CD4-positive, alpha-beta T cell (primary cell): ENCODE measurements at places on chromosomes 5 and 9.

DNA sequence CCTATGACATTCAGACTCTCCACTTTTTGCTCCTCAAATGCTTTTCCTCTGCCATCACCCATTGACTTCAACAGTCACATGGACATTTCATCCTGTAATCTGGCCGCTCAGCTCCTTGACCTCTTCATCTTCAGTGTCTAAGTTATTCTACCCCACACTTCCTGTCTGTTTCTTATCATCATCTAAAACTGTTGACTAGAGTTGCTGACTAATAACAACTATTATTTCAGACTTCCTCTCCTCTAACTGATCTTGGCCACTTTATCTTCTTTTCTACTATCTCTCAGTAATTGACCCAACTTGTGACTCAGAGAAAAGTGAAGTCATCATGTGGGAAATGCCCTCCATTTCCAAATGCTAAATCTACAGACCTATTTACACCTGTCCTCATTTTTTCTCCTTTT, 254.7 kb upstream of the TRPC7 start:
- no peak for DNase-seq

DNA sequence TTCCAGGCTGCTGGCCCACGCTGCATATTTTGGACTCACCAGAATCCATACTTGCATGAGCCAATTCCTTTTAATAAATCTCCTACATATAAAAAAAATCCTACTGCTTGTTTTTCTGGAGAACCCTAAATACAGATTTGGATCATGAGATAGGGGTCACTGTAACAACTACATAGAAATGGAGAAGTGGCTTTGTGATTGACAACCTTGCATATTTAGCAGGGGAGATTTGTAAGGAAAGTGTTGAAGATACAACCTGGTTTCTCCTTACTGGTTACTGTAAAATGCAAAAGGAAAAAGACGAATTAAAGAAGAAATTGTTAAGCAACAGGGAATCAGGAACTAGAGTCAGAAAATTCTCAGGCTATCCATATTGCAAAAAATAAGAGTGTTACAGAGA, 74.8 kb downstream of the HABP4 start:
- no peak for DNase-seq

GRCh38 chr9:75071530-75072122, 16.3 kb downstream of the NMRK1 start:
- peak; percentile 49 for DNase-seq

- DNase-seq, result no peak
Measured at GRCh38 chr5:172385010-172385563, 69.2 kb downstream of the SH3PXD2B start.

DNA sequence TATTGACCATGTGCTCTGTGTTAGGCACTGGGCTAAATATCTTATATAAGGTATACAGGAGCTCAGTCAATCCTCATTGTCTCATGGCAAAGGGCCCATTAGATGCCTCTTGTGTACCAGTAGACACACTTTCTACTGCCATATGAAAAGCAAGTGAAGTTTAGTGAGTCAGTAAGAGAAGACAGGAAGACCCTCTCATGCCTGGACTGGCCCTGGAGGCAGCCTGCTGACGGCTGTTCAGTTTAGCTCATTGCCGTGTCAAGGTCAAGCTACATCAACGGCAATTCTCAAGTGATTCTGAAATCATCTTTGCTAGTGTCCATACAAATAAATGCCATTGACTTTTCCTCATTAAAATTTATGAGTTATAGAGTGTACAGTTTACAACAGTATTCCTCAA, 237.9 kb downstream of the IRX1 start:
- DNase-seq, result no peak

GRCh38 chr5:8814105-8814504, 731.8 kb downstream of the SEMA5A start:
- no peak for DNase-seq

- DNase-seq, result no peak
Measured at GRCh38 chr5:59003124-59003523, 420.2 kb downstream of the RAB3C start.

DNA sequence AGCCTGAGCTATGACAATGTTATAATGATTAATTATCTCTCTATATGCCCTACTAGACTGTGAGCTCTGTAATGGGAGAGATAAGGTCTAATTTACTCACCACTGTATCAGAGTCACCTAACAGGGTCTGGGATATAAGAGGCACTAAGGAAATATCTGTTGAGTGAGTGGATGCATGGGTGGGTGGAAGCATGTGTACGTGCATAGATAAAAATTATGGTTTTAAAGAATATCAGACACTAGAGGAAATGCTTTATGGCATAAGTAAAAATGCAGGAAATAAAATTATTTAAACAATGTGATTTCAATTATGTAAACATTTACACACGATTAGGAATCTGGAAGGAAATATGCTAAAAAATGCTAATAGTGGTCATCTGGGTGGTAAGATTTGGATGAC, 137.8 kb downstream of the SPOCK1 start:
- no peak for DNase-seq

GRCh38 chr5:143758015-143758414, 53.9 kb upstream of the HMHB1 start:
- no peak for DNase-seq

DNA sequence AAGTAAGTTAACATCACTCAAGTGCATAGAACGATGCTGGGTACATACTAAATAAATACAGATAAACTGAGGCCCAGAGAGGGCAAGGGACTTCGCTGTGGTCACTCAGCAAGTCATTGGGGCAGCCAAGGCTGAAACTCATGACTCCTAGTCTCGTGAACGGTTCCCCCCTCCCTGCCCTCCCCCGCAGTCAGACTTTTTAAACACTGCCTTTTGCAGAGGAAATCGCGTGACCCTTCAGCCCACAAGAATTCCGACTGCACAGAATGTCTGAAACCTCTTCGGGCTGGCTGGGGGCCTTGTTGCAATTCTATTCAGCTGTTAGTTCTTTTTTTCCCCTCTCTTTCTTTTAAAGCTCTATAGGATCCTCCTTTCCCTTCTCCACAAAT, 28.1 kb downstream of the NEK6 start:
- no peak for DNase-seq

DNA sequence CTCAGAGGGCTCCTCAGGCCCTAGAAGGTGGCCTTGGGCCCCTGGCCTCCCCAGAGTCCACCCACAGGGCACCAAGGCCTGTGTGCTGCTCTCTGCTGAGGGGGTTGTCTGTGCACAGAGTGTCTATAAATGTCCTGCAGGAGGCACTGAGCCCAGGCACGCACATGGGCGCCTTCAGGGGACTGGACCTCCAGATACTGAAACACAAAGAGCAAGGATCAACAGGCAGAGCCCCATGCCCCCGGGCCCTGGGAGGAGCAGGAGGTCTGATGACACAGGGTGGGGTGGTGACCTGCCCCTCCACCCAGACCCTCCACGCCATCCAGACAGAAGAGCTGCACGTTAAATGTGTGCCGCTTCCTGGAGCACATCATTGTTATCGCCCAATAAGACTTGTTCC, 64.6 kb upstream of the SIMC1 start:
- no peak for DNase-seq

- DNase-seq, result no peak
Measured at GRCh38 chr5:96579711-96580110, 82.5 kb upstream of the CAST start.

GRCh38 chr5:176538989-176539384, 1.8 kb upstream of the RNF44 start:
- no peak for DNase-seq

DNA sequence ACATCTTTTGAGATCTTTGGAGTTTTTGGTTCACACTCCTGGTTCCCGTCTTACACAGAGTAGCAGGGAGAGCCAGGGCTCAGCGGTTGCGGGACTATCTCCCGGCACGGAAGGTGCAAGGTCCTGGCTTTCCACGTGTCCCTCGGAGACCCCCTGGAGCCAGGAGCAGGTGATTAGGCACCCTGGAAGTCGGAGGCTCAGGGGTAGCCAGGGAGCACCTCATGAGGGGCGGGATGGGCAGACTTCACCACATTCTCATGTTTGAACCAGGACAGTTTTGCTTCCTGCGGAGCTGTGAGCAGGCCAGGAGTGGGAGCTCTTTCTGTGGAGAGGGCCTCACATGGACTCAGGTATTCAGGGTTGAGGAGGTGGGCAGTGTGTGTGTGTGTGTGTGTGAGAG, 273.7 kb upstream of the IRX1 start:
- DNase-seq, result no peak

GRCh38 chr9:33130961-33131789, 36.0 kb downstream of the B4GALT1 start:
- DNase-seq, result no peak

DNA sequence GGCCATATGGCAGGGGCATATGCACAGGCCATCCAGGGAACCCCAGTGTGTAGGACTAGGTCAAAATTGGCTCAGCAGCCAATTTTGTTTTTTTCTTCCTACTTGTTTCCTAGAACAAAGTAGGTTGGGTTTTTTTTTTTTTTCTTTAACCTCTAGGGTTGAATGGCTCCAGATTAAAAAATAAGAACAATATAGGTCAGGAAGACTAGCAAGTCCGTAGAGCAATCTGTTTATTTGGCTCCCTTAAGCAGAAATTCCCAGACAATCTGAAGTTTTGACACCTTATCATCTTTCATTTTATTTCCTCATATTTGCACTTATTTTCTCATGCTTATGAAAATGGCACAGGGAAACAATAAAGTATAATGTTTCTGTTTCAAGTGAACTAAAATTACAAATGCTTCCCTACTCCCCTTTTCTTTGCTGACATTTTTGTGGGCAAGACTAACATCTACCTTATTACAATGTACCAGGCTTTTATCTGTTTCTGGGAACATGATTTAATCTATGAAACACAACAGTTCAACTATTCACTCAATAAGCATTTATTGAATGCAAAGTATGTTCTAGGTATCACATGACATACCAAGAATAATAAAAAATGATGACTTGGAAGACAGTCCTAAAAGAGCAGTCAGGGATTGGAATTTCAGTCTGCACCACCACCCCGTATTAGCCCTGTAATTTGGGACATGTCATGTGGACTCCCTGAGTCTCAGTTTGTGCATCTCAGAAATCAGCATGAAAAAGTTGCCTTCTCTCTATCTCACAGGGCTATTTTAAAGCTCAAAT, 30.5 kb downstream of the TLR4 start:
- DNase-seq, result no peak

DNA sequence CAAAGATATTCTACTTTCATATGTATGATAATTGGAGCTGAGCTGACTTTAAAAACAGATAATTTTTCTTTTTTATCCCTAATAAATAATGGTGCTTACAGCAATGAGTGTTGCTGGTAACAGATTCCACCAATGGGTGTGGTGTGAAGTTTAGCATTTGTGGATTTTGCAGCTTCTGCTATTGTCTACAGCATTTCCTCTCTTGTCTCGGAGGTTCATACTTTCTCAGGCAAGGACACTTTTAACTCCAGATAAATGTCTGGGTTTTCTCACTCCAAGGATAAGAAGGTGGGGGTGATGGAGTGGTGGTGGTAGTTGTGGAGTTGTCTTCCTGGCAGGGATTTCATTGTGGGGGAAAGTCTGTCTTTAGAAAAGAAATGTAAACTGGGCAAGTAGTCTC, 120.0 kb upstream of the CDKN2B start:
- no peak for DNase-seq

DNA sequence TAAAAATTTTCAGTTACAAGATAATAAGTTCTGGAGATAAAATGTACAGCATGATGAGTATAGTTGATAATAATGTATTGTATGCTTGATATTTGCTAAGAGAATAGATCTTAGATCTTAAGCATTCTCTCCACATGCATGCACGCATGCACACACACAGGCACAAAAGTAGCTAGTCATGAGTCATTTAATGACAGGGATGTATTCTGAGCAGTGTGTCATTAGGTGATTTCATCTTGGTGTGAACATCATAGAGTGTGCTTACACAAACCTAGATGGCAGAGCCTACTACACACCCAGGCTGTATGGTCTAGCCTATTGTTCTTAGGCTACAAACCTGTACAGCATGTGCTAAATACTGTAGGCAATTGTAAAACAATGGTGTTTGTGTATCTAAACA, 124.2 kb downstream of the PTTG1 start:
- DNase-seq, result no peak

DNA sequence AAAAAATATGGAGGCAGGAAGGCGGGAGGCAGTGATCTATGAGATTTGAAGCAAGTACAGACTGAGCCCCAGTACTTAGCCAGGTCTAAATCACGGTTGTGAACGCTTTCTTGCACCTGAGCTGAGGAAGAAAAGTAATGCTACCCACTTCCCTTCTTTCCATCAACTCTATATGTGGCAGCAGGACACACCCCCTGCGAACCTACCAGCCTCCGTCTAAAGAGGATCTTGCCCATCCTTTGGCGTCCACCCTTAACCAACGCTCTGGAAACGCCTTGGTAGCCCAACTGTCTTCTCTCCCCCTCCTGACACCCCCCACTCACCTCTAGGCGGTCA, 545 bp downstream of the HMGCS1 start:
- no peak for DNase-seq

GRCh38 chr9:38641985-38642864, 21.8 kb upstream of the ANKRD18A start:
- no peak for DNase-seq

DNA sequence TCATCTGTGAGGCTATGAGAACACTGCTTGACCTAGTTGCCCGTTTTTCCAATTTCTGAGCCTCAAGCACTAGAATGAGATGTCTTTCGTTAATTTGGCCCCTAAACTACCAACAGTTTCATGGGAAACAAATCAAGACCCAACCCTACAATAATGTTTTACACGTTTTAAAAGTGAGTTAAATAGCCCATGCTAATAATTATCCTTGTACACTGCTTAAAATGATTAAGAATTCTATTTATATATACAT, 2.3 kb upstream of the NR3C1 start:
- DNase-seq, result no peak

DNA sequence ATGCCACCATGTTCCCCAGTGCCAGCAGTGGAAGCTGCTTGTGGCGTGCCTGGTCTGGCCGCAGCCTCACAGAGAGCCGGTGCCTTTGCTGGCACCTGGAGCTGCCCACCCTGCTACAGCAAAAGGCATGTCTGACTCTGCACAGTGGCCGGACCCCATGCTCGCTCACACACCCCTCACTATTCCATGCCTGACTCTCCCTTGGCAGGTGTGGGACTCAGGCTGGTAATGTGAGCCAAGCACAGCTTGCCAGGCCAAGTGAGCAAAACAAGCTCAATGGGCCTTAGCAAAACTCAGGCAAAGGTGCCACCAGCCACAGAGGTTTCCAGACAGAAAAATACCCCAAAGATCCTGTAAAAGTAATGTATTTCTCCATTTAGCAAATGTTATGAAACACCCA, 15.5 kb downstream of the GNA14 start:
- DNase-seq, result no peak

DNA sequence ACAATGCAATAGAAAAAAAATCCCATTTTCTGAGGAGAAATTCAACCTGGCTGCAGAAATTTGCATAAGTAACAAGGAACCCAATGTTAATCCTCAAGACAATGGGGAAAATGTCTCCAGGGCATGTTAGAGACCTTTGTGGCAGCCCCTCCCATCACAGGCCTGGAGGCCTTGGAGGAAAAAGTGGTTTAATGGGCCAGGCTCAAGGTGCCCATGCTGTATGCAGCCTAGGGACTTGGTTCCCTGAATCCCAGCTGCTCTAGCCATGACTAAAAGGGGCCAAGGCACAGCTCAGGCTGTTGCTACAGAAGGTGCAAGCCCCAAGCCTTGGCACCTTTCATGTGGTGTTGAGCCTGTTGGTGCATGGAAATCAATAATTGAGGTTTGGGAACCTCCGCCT, 66.5 kb downstream of the ALDH1A1 start:
- DNase-seq, result no peak
